ENCODE measurements at places on chromosomes 3 and 15. TPM values are rescaled to one million over a fixed set of nuclear protein-coding genes. Genes with fewer than 3 reads are reported as not detected.

SLC27A2 gene
- total RNA-seq: 0.18 TPM

GRCh38 chr3:97960993-97961766 is 11.1 kb downstream of the RIOX2 start:
- no peaks in the 10 kb centered on the region for H3K4me1 ChIP-seq
- H3K27me3 ChIP-seq: no peaks in the 10 kb centered on the region
- H3K27ac ChIP-seq: no peak overlapping the region
- no peak for DNase-seq

DNA sequence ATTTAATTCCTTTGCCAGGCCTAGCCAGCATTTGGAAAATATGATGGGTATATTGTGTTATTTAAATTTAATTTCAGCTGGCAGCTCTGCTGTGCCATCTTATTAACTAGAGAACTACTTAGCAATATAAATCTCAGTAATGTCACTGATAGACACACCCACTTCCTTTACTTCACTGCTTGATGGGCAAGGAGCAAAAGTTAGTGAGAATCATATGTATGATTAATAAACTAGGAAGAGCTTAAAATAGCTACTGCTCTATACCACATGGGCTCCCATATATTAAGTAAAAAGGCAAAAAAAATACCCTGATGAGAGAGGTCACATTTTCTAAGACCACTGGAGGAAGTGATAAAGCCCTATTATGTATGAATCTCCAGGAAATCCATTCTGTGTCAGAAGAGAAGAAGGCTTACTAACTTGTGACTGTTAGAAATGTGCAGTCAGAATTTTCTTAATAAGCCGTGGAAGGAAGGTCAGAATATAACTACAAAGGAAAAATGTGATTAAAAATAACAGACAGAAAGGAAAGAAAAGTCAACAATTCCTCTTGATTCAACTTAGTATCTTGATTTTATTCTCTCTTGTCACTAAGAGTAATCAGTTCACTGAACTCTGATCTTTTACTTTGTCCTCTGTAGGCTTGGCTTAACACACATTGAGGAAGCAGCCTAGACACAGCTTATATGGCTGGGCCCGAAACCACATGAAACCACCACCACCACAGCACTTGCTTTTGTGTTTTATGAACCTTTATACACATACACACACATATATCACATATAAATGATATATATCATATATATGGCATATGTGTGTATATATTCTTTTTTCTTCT is 1233.9 kb upstream of the ALCAM start:
- no peak overlapping the region for H3K4me3 ChIP-seq
- no peaks in the 10 kb centered on the region for H3K36me3 ChIP-seq
- no peak for DNase-seq

DNA sequence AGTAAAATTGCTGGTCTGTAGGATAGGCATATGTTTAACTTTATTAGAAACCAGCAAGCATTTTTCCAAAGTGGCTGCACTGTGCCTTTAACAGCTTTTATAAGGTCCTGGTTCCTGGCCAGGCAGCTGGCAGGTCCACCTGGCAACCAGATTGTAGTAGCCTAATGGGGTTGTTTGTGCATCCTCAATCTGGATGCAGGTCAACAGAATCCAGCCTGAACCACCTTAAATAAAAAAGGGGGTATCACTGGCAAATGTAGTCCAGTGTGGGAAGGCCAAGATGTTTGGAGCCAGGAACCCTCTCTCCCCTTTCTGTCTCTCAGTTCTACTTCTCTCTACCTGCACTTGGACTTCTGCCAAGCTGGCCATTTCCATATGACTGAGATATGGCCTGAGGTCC is 200.3 kb downstream of the ZNF621 start:
- no peaks in the 10 kb centered on the region for H3K4me1 ChIP-seq
- no peak for DNase-seq
- no peak overlapping the region for H3K4me3 ChIP-seq
- no peaks in the 10 kb centered on the region for H3K27me3 ChIP-seq
- H3K27ac ChIP-seq: no peak overlapping the region

DNA sequence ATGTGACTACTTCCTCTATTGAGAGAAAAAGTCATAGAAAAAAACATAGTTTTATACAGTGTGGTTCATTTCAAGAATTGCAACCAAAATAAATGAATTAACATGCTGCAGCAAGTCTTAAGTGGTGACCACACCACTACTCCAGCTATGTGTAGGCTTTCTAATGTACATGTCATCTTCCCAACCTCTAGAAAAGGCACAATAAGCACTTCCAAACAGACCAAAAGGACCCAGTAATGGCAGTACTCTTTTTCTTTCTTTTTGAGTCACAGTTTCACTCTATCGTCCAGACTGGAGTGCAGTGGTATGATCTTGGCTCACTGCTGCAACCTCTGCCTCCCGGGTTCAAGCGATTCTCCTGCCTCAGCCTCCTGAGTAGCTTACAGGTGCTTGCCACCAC is 219.3 kb upstream of the KBTBD8 start:
- H3K4me1 ChIP-seq: no peaks in the 10 kb centered on the region
- H3K4me3 ChIP-seq: no peak overlapping the region
- H3K27me3 ChIP-seq: no peaks in the 10 kb centered on the region
- DNase-seq: no peak

Measured in Panc1 (cell line).